ENCODE measurements at places on chromosomes 11 and 22.

DNA sequence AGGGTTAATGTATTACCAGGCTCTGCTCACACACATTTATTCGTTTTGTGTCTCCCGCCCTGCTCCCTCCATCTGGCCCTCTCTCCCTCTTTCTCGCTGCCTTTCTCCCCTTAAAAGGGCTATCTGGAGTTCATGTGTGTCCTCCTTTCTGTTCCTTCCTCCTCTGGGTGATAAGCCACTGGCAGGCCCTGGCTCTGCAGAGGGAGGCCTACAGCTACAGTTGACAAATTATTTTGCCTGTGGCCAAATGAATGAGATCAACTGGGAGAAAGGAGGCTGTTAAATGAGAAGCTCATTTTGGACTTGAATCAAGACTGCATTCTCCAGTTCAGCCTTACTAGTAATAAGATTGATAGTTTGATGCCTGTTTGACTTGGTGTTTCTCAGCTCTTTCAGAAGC is 17.5 kb upstream of the OPCML start:
- no peak for DNase-seq

DNA sequence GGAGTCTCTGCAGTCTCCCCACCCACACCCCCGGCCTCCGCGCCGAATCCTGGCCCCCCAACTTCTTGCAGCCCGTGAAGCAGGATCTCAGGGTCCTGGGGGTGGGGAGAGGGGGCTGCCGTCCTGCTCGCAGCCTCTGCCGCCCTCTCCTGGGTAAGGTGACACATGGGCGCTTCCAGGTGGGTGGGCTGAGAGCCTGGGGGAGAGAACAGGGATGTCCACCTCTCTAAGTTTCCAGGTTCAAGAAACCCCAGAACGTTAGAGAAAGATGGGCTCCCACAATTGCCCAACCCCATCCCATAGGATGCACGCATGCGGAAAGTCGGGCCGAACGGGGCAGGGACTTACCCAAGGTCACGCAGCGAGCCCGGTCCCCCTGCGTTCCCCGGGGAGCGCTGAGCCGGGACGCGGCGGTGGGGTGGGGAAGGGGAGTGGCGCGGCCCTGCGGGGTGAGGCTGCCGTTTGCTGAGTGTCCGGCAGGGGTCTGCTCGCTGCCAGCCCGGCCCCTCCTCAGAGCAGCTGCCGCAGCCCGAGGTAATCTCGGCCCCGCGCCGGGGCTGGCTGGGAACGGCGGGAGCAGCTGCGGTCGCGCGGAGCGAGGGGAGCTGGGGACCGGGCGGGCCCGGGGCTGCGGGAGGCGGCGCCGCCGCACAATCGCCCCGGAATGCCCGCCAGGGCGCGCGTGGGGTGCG is 705 bp upstream of the CAPN1 start:
- DNase-seq = peak; percentile 63

DNA sequence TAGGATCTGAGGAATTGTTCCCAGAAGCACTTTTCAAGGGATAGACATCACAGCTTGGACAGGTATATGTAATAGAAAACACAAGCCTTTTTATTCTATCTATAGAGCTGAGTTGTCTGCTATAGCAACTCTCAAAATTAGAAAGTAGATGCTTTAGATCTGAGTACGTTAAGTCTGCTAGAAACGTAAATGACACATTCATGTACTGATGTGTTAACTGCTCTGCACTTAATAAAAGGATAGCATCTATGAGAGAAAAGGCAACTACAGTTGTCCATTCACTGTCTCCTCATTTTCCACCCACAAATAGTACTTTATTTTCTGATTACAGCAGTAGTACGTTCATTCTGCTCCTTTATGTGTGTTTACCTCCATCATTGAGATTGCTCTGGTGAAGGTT is 6.0 kb upstream of the STT3A start:
- no peak for DNase-seq

GRCh38 chr22:29690476-29690875 is 29.3 kb upstream of the CABP7 start:
- no peak for DNase-seq

All from NCI-H526 treated with DMSO at 0.1 percent for 48 hours (cell line).